Sigmoid colon (tissue), 7 donors: ENCODE measurements at places on chromosomes 12 and 14. TPM values are rescaled to one million over a fixed set of nuclear protein-coding genes. Genes with fewer than 3 reads are reported as not detected.

KRT2 gene
- polyA plus RNA-seq, result not detected

- DNase-seq, result no peak
Measured at GRCh38 chr12:90299666-90300065, 591.0 kb upstream of the ATP2B1 start.

DNA sequence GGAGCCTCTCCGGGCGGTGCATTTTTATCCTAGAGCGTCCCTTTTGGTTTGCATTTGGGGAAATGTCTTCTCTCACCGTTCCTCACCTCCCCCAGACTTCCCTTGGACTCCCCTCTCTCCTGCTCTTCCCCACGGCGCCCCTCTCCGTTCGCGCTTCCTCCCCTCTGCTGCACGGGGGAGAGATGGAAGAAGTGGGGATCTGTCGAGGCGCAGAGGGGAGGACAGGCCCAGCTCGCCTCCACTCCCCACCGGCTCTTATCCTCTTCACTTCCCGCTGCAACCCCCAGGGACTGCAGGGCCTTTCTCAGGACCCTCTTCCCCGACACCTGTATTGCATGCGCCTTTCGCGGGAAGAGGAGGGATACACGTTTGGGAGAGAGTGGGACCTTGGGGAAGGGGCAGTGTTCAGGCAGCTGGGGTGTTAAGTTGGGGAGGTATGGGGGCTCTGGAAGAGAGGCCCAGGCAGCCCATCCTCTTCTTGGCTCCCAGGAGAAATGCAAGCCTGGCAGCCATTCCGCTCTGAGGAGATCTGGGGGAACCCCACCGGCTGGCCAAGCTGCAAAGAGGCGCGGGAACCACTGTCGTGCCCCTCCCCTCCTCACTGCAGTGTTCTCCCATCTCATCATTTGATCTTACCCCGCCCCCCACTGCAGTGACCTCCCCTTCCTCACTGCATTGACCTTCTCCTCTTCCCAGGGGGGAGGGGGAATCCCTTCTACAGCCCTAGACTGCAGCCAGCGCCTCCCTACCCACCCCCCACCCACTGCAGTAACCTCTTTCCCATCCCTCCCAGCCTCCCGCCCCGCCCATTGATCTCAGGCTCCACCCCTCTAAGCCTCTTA is 788 bp downstream of the ENO2 start:
- DNase-seq, result peak; percentile 67

- DNase-seq, result peak; percentile 89
Measured at GRCh38 chr12:6323340-6323994, 13.0 kb downstream of the PLEKHG6 start.

SOAT2 gene
- polyA plus RNA-seq, result not detected

PAWR gene
- 25.1 TPM for polyA plus RNA-seq

DNA sequence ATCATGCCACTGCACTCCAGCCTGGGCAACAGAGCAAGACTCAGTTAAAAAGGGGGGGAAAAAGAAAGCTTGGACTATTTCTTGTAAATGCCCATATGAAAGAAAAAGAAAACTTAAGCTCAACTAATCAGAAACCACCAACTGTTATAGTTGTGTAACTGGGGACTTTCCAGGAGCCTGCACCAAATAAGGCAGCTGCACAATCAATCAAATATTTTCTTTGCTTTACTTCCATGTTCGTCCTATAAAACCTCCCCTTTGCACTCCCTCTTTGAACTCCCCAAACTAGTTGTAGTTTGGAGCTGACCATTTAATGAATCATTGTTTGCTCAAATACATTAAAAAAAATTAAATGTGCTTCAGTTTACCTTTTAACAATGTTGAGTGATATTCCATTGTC is 54.9 kb downstream of the OTOGL start:
- no peak for DNase-seq

- DNase-seq, result no peak
Measured at GRCh38 chr12:8996682-8997405, 7.5 kb downstream of the KLRG1 start.

TAPBPL gene
- polyA plus RNA-seq, result 14.4 TPM

B3GNT4 gene
- 1.0 TPM for polyA plus RNA-seq

DNA sequence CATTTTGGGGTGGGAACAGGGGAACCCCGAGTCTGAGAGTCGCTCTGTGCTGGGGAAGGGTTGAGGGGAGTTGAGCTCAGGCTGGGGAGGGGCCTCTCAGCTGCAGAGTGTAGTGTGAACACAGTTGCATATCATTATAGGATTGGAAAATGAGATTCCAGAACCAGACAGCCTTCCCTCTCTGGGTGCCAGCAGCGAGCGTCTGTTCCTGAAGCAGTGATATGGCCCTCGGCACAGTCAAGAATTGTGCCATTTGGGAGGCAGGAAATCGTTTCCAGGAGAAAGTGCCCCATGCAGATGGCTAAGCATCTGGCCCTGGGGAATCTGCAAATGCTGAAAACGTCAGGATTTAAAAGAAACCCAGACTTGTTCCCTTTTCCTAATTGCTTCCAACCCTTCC is 70.4 kb upstream of the SFSWAP start:
- DNase-seq, result peak; percentile 15

DDX51 gene
- 3.9 TPM for polyA plus RNA-seq

- DNase-seq, result no peak
Measured at GRCh38 chr12:76777765-76778216, 13.9 kb downstream of the ZDHHC17 start.

SIX4 gene
- 0.10 TPM for polyA plus RNA-seq

DNA sequence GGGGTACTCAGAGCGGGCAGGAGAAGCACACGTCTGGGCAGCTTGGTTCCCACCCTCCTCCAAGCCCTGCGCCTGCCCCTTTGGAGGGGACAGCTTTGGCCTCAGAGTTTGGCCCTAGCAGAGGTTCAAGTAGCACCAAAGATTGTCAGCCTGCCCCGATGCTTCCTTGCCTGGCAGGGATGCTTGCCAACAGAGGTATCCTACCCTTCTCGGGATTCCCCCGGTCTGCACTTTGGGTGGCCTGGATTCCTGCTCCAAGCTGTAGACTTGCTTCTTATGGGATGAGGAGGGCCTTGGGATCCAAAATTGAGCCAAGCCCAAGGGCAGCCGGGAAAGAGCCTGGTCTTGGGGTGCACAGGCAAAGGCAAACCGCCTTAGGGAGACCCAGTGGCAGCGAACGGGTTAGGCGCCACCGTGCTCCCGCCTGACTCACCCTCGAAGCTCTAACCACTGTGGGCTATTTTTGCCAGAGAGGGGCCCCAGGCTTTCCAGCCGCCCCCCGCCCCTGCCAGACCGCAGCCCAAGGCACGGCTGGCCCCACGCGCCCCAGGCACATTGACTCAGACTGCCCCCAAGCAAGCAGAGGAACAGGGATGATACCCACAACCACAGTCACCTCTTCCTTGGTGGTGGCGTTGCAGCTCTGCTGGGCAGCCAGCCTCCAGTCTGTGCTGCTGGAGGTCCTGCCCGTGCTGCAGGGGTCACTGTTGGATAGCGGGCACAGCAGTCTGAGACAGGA is 847 bp upstream of the WNT10B start:
- no peak for DNase-seq

GRCh38 chr14:60651086-60651795 is 2.0 kb upstream of the SIX1 start:
- DNase-seq, result no peak

KLHDC1 gene
- 0.46 TPM for polyA plus RNA-seq

DNA sequence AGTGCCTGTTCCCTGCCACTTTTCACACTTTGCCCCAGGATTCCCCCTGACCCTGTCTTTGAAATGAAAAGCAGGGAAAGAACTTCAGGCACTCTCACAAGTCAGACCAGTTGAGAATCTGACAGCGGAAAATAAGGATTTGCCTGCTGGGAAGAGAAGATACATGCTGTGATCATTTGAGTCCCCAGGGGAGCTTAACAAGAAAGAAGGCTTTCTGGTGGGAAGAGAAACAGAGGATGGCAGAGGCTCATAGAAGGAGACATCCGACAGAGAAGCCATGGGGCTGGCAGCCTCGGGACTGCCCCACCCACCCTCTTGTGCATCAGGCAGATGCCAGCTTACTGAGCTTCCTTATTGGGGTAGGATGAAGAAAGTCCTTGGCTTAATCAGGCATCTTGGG is 11.9 kb downstream of the TTC9 start:
- DNase-seq, result no peak

GRCh38 chr14:26522967-26523366 is 74.9 kb downstream of the NOVA1 start:
- DNase-seq, result no peak

DNA sequence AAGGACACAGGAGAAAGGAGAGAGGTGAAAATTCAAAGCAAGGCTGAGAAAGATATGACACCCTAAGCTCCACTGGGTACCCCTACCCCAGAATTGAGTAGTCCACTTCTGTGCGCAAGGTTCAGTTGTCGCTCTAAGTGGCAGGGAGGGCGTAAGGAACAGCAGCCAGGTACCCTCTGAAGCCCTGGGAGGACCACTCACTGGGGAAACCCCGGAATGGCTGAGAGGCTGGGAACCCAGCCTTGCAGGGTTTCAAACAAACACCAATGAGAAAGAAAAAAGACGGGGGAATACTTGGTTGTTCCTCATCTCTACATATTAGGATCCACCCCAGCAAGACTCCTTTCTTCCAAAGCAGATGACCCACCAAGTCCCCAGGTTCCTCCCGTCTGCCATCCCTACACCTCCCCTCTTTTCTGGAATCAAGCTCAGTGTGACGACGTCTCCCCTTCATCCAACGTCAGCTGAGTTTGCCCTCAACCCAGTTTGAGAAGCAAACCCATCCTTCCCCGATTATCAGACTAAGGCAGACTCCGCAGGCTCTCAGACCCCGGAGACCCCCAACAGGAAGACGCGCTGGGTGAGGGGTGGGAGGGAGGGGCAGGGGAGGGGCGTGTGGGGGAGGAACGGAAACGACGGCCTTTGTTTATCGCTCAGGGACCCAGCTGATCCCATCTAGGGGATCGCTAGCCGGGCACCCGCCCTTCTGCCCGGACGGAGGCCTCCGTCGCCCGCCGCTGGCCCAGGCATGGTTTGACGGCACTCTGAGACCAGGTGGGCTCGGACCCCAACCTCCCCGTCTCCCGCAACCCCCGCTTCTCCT is 795 bp downstream of the LMBR1L start:
- no peak for DNase-seq

TEX22 gene
- polyA plus RNA-seq, result not detected

NXPH4 gene
- polyA plus RNA-seq, result not detected

PPP4R4 gene
- not detected for polyA plus RNA-seq

GRCh38 chr12:100668945-100669536 is 95.6 kb downstream of the GAS2L3 start:
- no peak for DNase-seq
